ENCODE measurements at places on chromosomes 7 and 10.
A peak's percentile ranks its signal among the peaks of the same experiment; 100 is the strongest.

DNA sequence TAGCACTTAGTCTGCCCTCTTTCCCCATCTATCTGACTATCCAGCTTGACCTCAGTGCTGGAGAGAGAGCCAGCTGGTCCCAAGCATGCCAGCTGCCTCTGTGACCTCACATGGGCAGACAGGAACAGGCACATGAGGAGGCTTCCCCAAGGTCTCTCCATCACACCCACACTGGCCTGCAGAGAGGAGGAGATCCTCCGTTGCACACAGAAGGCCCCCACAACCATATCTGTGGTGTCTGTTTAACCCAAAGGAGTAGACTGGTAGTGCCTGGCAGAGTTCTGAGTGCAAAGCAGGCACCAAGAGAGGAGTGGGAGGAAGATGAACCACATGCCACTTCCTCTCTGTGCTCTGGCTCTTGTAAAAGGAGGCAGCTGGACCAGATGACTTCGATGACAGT is 4.8 kb upstream of the ANK3 start:
- H3K4me3 ChIP-seq = no peak overlapping the region
- H3K27me3 ChIP-seq = no peaks in the 10 kb centered on the region
- DNase-seq = no peak
- H3K27ac ChIP-seq = no peak overlapping the region
- no peaks in the 10 kb centered on the region for H3K36me3 ChIP-seq
- peaks cover 7% of the 10 kb centered on the region for H3K4me1 ChIP-seq

GRCh38 chr10:80504158-80504811 is 33.4 kb upstream of the SH2D4B start:
- no peaks in the 10 kb centered on the region for H3K27me3 ChIP-seq
- no peak overlapping the region for H3K4me3 ChIP-seq
- H3K36me3 ChIP-seq = no peaks in the 10 kb centered on the region
- DNase-seq = no peak
- peak overlapping the region; percentile 17 for H3K27ac ChIP-seq
- peaks cover 10% of the 10 kb centered on the region for H3K4me1 ChIP-seq

DNA sequence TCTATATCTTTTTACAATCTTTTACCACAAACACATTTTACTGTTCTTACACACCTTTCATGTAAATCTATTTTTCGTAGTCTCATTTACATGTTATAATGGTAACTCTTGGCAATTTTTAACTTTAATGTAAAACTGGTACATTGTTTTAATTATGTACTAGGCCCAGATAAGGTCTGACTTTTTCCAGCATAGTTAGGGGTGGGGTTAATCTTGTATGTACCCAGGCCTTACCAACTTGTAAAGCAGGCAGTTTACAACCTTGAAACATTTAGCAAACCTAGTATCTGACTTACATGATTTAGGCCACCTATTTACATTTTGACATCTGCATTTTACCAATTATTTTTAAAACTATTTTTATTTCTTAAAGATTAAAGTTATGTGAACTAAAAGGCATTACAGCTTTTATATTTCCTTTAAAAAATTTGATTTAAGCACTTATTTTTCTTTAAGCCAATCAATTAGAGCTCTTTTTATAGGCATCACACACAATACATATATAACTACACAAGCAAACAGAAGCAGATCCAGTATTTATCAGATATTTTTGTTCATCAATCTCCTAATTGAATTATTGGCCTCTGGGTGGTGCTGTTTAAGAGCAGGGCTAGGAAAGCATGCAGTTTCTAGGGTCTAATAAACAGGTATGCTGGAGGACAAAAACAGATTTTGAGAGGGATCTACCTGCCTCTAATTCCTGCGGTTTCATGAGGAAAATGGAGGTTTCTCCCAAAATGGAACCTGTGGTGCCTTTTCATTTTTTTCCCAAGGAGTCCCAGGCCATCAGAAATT is 19.7 kb upstream of the CROT start:
- H3K27ac ChIP-seq = no peak overlapping the region
- no peaks in the 10 kb centered on the region for H3K36me3 ChIP-seq
- no peak for DNase-seq
- H3K4me3 ChIP-seq = no peak overlapping the region
- H3K27me3 ChIP-seq = no peaks in the 10 kb centered on the region

DNA sequence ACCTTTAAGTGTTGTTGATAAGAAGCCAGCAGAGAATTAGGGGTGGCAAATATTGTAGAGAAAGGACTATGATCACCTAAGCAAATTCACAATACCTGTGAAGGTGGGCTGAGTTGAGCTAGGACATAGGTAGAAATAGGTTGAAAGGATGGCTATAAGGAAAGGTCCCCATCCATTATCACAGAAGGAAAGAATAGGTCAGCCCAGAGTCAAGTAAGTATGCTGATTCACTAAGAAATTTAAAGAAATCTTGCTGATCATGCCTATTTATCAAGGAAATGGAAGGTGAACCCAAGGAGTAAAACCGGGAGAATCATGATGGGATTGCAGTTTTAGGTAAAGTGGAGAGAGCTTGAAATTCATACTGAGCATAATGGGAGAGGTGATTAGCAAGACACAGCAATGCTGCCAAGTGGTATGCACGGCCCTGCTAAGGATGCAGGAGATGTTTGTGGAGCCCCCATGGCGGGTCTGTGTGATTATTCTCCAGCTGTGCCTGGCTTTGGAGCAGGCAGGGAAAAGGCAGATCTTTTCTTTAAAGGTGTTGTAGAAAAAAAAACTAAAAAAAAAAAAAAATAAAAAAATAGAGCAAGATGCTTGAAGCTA is 399.4 kb downstream of the PLXDC2 start:
- H3K4me1 ChIP-seq = peaks cover 26% of the 10 kb centered on the region
- no peak overlapping the region for H3K4me3 ChIP-seq
- no peak overlapping the region for H3K27ac ChIP-seq
- DNase-seq = no peak

- no peak overlapping the region for H3K4me3 ChIP-seq
- H3K36me3 ChIP-seq = no peaks in the 10 kb centered on the region
- H3K27me3 ChIP-seq = peaks cover 100% of the 10 kb centered on the region
- no peak overlapping the region for H3K27ac ChIP-seq
- DNase-seq = no peak
Observed at GRCh38 chr7:43114458-43114780, 2.0 kb downstream of the HECW1 start.
